ENCODE measurements at places on chromosomes 4 and X. TPM values are rescaled to one million over a fixed set of nuclear protein-coding genes. Genes with fewer than 3 reads are reported as not detected.

DNA sequence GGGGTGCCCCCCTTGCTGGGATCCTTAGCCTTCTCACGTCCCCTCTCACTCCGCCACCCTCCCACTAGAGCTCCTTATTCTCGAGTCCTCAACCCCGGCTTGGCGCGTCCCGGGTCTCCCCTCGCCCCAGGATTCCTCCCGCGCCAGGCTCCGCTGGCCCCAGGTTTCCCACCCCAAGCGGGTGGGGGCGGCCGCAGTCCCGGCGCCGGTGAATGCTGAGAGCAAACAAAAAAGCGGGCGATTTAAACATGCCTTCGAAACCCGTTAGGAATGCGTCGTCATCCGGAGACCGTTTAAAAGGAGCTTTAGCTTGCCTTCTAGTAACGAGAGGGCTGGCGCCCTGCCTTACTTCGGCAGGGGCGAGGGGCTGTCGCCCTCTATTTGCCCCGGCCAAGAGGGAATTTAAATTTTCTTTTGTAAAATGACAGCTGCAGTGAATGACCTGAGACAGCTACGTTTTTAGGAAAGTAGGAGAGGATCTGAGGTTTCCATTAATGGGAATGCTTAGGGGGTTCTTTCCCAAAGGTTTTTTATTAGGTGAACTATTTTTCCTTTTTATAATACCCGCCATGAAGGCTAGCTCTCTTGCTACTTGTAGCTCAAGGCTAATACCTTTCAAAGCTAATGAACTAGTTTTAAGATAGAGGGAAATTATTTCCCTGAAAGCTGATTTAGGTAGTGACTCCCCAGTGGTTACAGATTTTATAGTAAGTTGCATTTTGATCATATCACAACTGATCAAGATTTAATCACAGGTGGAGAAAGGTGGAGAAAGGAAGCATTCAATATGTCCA, 3.1 kb downstream of the JADE1 start:
- DNase-seq: no peak

GRCh38 chr4:1611501-1611870, 72.6 kb downstream of the FAM53A start:
- DNase-seq: no peak

DNA sequence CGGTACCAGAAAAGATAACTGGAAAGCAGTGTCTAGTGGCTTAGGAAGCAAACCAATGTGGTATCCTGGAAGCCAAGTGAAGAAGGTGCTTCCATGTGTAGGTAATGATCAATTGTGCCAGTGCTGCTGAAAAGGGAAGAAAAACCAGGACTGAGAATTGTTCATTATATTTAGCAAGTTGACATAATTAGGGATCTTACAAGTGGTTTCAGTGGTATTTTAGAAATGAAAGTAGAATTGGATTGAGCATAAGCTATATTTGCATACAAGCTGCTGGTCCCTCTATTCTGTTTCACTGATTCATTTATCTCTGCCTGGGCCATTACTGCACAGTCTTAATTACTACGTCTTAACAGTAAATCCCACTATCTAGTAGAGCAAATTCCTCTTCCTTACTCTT, 32.3 kb downstream of the PRDM8 start:
- no peak for DNase-seq

DNA sequence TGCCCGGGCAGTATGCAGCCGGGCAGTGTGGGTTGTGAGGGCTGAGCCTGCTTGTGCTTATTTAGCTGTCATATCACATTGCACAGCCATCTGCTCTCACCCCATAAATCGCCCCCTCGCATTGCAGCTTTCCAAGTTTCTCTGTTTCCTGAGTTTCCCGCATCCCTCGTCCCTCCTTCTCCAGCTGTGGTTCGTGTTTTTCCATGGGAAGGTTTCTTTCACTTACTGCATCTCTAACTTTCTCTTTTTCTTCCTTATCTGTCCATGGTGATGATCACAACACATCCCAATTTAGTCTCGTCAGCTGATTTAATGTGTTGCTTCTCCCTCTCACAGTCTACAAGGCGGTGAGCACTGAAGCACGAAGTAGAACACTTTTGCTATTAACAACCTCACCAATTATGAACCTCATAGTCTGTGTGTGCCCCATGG, 118.1 kb downstream of the ENPP6 start:
- no peak for DNase-seq

- no peak for DNase-seq
Measured at GRCh38 chr4:123936621-123937043, 540.0 kb downstream of the SPRY1 start.

GRCh38 chr4:101081166-101081565, 266.2 kb downstream of the PPP3CA start:
- no peak for DNase-seq

- DNase-seq: no peak
Measured at GRCh38 chrX:22193851-22194659, 78.7 kb upstream of the CBLL2 start.

DNA sequence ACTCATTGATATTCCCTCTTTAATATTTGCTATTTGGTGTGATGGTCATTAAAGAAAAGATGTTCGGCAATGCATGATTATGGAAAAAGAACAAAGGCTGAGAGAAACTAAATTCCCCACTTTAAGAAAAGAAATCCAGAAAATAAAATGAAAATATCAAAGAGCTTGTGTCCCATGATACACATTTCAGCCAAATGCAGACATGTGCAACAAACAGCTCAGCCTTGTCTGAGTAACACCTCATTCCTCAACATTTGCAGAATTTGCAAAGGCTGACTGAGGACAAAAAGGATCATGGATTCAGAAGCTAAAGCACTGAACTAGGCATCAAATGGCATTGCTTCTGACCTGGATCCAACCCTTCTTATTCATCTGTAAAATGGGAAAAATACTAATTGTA, 281.0 kb downstream of the RAB28 start:
- DNase-seq: no peak

- DNase-seq: no peak
Measured at GRCh38 chr4:75477201-75477600, 37.0 kb downstream of the RCHY1 start.

GRCh38 chrX:14039344-14039743, 9.7 kb upstream of the GEMIN8 start:
- DNase-seq: no peak

DNA sequence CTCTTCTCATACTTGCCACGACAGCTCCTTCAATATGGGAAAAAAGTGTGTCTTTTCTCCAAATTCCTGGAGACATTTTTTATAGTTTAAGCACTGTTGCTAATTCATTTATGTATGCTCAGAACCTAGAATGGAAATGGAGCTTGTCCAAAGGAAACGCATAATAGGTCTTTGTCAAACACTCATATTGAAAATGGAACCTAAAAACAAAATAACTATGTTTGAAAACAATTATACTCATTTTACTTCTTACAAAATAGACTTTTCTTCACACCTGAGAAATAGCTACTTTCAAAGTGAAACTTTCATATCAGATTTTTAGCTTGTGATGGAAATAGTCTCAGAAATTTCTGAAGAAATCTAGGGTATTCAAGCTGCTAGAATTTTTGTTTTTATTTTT, 529.7 kb upstream of the BOD1L1 start:
- DNase-seq: no peak

DNA sequence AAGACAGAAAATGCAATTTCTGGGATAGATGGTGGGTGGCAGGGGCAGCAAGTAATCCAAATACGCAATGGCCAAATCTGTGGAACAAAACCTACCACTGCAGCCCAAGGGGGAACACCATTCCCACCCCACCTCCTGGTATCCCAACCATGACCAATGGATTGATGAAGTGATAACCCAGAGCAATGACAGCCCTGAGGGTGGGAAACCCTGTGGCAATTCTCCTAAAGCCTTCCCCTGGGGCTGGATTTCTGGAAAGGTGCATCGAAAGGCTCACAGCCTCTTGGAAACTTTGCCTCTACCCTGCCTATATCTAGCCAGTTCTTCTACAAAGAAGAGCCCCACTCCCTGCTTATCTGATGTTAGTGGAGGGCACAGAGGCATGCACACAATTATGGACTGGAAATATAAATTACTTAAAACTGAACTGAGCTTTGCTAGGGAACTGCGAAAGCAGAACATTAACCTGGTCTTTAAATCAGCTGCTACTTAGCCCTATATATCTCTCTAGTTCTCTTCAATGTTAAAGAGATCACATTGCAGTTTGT, 59.9 kb upstream of the TXK start:
- DNase-seq: no peak

DNA sequence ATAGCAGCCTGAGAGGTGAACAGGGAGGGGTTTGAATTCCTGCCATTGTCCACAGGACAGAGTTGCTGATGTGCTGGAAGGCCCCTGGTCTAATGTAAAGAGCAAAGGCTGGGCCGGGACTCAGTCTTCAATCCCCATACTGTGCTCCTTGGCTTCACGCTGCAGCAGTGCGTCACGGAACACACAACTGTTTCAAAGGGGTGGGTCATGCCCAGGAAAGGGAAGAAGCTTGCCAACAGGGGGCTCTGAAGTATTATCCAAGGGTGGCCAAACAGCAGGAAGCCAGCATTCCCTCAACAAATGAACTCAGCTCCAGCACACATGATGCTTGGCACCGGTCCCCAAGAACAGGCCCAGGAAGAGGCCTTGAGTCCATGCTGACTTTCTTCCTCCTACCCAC, 122.5 kb downstream of the NFKB1 start:
- no peak for DNase-seq

DNA sequence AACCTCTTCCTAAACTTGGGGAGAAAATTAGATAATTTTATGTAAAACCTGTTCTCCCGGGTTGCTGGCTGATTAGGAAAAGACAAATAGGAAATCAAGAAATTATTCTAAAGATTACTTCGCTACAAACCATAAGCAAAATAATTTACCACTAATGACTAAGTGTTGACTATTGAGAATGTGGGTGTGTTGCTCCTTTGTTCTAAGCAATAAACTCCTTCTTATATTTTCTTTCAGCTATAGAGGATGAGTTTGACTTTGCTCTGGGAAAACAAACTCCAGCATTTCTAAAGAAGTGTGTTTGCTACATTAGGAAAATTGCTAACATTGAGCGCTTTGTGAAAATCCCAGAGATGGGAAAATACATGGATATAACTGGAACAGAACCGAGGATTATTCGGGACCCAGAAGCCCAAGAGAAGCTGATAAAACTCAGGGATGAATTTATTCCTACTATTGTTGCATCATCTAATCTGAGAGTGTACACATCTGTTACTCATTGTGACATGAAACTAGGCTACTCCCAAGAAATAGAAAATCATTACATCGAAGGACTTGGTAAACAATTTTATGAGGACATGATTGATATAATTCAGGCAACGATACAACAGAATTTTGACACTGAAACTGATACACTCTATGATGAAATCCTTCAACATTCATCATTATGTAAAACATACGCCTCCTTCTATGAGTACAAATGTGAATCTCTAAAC, 194.2 kb downstream of the NWD2 start:
- DNase-seq: no peak

GRCh38 chr4:8472689-8473197, 32.2 kb downstream of the TRMT44 start:
- peak; percentile 94 for DNase-seq

DNA sequence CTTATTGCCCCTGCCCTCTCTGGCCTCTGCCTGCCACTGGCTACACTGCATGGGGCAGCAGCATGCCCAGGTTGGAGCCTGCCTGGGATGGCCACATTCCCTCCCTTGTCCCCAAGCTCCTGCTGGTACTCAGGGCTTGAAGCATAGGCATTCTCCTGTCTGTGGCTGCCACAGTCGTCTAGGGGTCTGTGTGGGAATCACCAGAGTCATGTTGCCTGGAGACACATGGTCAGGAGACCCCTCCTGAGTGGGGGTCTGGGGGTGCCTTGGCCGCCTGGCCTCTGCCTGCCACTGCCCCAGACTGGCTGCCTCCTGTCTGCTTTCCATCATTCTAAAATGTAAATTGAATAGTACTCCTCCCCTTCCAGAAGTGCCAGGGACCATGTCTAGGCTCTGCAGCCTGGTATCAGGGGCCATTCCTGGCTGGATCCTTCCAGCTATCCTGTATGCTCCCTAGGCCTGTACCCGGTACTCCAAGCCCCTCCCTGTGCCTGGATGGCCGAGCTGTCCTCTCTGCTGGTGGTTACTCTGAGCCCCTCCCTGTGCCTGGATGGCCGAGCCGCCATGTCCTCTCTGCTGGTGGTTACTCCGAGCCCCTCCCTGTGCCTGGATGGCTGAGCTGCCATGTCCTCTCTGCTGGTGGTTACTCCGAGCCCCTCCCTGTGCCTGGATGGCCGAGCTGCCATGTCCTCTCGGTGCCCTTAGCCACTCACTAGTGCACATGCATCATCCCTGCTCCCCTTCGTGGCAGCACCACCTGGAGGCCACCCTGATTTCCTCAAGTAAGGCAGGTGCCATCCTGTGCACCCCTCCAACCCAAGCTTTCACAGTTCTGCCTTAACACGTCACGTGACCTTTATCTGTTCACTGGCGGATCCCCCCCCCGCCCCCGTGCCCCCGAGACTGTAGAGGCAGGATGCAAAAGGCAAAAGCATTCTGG, 5.5 kb upstream of the NKX1-1 start:
- DNase-seq: no peak

DNA sequence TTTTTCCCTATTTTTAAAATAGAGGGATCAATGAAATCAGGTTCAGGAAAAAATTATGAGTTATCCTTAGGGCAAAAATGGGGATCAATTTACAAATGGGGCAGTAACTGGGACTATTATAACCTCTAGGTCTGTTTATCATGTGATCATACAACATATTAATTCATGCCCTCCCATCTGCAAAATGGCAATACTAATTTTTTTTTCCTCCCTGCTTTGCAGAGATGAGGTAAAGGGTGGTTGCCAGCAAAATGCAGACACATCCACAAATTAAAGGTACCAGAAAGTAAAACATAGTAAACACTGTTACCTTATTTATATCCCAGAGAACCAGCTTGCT, 467 bp downstream of the HSD17B11 start:
- DNase-seq: no peak

- DNase-seq: no peak
Measured at GRCh38 chrX:49106930-49107329, 16.6 kb downstream of the GPKOW start.

- no peak for DNase-seq
Measured at GRCh38 chr4:3716631-3717235, 49.5 kb upstream of the ADRA2C start.

DNA sequence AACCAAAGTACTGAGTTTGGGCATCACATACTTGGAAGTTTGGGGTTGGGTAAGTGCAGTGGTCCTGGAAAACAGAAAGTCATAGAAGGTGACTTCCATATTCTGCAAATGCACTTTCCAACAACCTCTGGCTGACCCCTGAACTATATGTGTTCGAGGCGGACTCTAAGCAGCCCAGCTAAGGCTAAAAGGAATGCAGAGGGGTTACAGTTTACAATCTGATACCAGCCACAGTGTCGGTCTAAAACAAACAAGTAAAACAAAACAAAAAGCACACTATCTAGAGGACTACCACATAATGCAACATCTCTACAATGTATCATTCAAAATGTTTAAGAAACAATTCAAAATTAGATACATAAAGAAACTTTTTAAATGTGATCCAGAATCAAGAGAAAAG, 185.6 kb downstream of the ADAMTS3 start:
- DNase-seq: no peak

- no peak for DNase-seq
Measured at GRCh38 chr4:169221662-169222061, 49.1 kb downstream of the SH3RF1 start.

- peak; percentile 18 for DNase-seq
Measured at GRCh38 chrX:69173906-69174305, 8.7 kb upstream of the PJA1 start.

GRCh38 chrX:150334981-150335380, 28.1 kb upstream of the MAMLD1 start:
- no peak for DNase-seq

TMEM185A gene
- total RNA-seq: 15.5 TPM

GLOD5 gene
- not detected for total RNA-seq

NUDT10 gene
- total RNA-seq: 15.5 TPM

ALG13 gene
- total RNA-seq: 96.7 TPM

SSX4B gene
- not detected for total RNA-seq

MTTP gene
- total RNA-seq: not detected

GLRB gene
- 2.9 TPM for total RNA-seq

FOXR2 gene
- not detected for total RNA-seq

LRBA gene
- 68.0 TPM for total RNA-seq

CSAG2 gene
- total RNA-seq: not detected

Data from vagina (tissue), 2 donors.